ENCODE measurements at places on chromosomes 12 and 14.
A peak's percentile ranks its signal among the peaks of the same experiment; 100 is the strongest.

DNA sequence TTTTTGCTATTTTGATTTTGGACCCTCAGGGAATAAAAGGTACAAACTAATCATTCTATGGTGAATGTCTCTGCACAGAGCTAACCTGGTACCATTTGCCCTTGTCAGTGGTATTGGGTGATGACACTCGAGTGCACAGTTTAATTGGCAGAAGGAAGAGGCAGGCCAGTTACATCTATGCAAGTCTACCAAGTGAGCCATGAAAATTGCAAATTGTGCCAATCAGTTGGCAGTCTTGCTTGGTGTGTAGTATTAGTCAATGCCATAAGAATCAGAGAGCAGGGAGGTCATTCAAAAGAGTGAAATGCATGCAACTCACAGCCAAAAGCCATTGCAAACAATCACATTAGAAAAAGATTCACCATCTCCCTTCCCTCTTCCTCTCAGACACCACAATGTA lies 479.6 kb downstream of the ADAMTS20 start:
- no peak for DNase-seq

GRCh38 chr14:33564774-33565630 lies 385.9 kb downstream of the EGLN3 start:
- peak; percentile 73 for DNase-seq

GRCh38 chr12:16350682-16351081 lies 3.2 kb downstream of the MGST1 start:
- DNase-seq = peak; percentile 57

DNA sequence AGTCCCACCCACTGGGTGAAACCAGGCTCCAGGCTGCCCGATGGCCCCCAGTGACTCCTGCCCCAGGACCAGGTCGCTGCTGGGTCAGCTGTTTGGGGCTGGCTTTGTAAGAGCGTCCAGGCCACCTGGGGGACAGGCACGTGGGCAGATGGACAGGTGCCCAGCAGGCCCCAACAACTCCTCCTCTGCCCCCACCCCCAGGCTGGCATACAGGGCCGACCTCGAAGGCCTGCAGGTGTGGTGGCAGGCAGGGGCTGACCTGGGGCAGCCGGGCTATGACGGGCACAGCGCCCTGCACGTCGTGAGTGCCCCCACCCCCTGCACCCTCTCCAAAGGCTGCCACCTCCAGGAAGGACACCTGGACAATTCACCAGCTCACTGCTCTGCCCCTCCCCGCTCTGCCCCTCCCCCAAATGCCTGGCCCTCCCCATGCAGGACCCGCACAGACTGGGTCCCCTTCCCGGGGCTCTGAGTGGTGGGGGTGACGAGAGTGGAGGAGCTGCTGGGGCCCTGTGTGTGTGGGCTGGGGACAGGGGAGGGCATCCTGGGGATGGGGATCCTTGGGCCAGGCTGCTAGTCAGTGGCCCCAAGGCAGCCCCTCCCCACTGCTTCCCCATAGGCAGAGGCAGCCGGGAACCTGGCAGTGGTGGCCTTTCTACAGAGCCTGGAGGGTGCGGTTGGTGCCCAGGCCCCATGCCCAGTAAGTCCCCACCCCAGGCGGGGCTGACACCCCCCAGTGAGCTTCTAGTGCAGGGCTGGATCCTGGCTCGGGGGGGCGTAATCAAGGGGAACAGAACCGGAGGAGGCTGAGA lies 26.0 kb downstream of the ASPG start:
- DNase-seq = no peak

- DNase-seq = no peak
Observed at GRCh38 chr12:122887819-122888212, 8.1 kb downstream of the VPS37B start.

DNA sequence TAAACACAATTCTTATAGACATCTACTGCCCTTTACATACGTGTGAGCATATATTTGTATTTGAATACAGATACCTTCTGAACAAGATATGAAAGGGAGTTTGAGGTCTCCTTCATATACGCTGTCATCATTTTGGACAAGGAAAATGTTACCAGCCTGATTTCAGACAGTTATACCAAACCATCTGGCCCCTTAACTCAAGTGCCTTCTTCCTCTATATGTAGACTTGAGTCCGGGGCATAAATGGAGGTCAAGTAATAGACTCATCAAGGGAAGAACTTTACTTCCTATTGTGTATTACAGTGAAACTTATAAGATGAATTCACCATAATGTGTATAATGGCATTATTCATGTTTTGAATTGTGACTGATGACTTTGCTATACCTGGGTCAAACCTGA lies 52.2 kb downstream of the FAR2 start:
- no peak for DNase-seq

GRCh38 chr14:104419865-104420505 lies 159.6 kb upstream of the C14orf180 start:
- no peak for DNase-seq

GRCh38 chr14:40447017-40447416 lies 1014.8 kb upstream of the FBXO33 start:
- DNase-seq = no peak

DNA sequence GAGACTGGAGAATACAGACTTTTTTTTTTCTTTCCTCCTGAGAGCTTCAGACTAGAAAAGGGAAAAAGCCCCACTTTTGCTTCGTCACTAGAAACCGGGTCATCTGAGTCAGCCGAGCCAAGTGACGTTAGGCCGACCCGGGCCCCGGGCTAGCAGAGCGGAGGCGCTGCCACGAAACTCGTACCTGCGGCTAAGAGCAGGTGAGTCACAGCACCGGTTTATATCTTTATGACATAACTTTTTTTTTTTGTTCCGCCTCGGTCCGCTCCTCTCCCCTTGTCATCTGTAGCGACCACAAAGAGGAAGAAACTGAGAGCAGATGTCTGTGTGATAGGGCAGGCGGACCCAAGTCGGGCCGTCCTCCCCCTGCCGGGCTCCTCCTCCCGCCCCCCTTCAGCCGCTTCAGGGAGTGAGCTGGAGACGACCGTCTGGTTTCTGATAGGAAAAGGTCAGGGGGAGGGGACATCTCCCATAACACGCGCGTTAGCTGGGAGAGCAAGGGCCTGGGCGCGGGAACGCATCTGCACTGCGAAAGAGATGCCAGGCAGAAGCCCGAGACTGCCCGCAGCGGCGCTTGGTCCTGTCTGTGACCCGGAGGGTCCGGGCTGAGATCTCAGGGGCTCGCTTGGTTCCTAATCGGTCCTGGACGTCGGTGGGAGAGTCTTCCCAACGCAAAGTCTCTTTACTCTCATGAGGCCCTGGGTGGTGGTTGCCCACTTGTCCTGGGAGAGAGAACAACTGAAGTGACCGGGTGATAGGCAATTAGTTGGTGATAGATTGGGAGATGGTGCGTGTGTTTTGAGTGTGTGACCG lies 586 bp downstream of the TTC6 start:
- DNase-seq = peak; percentile 78

- no peak for DNase-seq
Observed at GRCh38 chr12:48796976-48797375, 8.1 kb upstream of the ADCY6 start.

DNA sequence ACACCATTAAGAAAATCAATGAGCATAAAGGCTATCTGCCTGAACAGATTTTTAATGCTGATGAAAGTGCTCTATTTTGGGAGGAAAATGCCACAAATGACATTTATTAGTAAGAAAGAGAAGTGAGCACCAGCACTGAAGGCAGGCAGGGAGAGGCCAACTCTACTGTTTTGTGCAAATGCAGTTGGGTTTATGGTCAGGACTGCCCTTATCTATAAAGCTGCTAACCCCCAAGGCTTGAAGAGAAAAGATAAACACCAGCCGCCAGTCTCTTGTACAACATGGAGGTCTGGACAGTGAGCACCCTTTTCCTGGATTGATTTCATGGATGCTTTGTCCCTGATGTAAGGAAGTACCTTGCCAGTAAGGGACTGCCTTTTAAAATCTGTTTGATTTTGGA lies 246.8 kb upstream of the SFSWAP start:
- no peak for DNase-seq

GRCh38 chr14:25358330-25358729 lies 308.4 kb upstream of the STXBP6 start:
- DNase-seq = no peak

GRCh38 chr14:24237463-24237955 lies 4.8 kb downstream of the GMPR2 start:
- DNase-seq = no peak

GRCh38 chr12:87198181-87198580 lies 831.0 kb downstream of the C12orf50 start:
- DNase-seq = no peak

GRCh38 chr12:61916831-61917230 lies 343.4 kb upstream of the USP15 start:
- no peak for DNase-seq

DNA sequence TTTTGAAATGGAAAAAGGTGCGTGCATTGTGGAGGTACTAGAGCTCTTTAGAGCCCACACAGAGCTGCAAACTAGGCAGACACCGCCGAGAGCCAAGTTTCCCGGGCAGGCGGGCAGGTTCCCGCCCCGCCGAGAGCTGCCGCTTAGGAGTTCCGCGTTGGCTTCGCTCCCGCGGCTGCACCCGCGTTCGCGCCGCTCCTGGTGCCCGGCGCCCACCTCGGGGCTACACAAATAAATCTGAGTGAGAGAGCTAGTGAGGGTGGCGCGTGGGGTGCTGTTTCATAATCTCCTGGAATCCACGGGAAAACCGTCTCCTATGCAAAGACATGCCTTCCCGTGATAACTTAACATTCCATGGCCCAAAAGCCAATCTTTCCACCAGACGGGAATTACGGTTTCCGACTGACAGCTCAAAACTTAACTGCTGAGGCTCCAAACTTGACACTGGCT lies 645 bp downstream of the KITLG start:
- peak; percentile 29 for DNase-seq

DNA sequence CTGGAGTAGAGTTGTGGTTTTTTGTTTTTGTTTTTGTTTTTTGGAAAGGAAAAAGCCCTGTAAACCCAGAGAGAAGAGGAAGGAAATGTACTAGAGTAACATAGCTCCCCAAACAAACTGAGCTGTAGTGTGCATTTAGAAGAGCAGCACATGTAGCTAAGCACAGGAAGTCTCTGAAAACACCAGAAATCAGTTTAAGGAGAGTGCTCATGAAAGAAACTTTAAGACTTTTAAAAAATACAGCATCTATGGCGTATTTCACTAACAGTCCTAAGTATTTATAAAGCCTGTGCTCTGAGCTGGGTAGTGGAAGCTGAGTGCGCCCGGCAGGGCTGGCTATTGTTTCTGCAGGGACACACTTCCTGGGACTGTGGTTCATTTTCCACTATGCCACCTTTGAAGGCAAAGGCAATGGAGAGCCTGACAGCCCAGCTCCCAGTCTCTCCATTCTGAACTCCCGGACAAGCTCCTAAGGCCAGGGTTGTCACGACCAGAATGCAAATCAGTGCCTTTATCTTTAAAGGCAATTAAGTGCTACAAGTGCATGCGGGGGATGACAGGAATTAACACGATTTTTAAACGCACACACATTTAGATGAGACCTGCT lies 45.4 kb downstream of the NIN start:
- no peak for DNase-seq

DNA sequence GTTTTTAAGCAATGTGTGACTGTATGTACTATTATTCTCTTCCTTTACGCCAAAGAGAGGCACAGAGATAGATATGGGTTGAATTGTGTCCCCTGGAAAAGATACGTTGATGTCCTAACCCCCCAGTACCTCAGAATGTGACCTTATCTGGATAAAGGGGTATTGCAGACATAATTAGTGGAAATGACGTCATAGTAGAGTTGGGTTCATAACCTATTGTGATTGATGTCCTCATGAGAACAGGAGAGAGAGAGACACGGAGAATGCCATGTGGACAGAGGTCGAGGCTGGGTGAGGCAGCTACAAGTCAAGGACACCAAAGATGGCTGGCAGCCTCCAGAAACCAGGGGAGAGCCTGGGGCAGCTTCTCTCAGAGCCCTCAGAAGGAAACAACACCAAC lies 376.3 kb downstream of the FUT8 start:
- no peak for DNase-seq

DNA sequence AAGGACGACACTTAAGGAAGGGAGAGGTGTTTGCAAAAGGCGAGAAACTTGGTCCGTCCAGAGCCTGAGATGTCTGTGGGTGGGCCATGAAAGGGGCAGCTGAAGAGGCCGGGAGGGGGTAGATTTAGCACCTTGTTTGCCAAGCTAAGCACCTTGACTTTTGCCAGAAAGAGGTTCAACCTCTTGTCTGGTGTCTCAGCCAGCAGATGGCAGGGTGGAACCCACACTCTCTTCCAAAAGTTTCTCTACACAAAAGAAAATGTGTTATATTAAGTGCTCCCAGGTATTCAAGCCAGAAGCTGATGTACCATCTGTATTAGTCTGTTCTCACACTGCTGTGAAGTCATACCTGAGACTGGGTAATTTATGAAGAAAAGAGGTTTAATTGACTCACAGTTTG lies 69.9 kb downstream of the SUDS3 start:
- no peak for DNase-seq

GRCh38 chr14:101992708-101993107 lies 28.3 kb downstream of the DYNC1H1 start:
- DNase-seq = no peak

DNA sequence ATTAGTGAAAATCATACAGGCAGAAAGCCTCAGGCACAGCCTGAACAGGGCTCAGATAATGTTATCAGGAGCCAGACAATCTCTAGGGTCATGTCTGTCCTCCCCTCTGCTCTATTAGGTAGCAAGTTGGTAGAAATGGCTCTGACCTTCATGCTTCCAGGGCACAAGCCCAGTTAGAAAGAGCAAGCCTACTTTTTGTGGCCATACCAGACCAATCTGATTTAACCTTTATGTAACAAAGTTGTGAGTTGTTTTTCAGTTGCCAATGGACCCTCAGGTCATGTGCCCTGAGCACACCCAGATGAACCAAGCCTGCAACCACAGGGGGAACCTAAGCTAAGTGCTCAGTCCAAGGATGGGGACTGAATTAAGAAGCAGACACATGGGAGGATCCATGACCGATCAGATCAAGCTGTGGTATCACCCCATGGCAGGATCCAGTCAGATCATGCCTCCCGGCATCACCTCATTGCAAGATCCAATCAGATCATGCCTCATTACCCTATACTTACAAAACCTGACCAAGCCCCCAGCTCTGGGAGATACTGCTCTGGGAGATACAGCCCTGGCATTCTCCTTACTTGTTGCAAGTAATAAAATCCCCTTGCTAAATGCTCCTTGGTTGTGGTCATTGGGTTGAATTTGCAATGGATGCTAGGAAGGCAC lies 18.8 kb upstream of the HIGD1C start:
- no peak for DNase-seq

DNA sequence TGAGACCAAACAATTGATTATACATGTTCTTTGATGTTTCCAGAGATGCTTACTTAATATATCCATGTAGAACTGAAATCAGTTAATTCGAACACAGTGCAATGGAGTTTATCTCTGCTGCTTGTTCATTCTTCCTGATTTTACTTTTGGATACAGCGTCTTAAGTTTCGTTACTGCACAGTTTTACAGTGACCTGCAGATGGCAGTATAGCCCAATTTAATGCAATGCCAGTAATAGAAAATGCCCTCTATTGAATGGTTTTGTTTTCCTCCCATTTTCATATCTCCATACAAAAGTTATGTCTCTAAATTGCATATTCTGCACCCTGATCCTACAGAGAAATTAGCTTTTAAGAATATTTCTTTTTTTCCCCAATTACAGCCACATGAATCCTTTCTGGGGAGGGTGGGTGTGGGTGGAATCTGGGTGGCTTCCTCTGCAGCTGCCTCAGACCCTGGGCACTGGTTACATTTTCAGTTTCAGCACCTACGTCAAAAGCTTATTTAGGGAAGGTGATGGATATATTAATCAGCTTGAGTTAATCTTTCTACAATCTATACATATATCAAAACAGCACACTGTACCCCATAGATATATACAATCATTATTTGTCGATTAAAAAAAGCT lies 101.1 kb upstream of the DCD start:
- DNase-seq = peak; percentile 66

Measured in urothelium cell line (cell line).